ENCODE measurements at places on chromosomes 6 and 20.
A peak's percentile ranks its signal among the peaks of the same experiment; 100 is the strongest.

GRCh38 chr20:5923493-5923892 is 26.8 kb downstream of the TRMT6 start:
- peak; percentile 33 for DNase-seq

GRCh38 chr6:36381502-36382389 is 5.7 kb downstream of the ETV7 start:
- DNase-seq, result peak; percentile 21

DNA sequence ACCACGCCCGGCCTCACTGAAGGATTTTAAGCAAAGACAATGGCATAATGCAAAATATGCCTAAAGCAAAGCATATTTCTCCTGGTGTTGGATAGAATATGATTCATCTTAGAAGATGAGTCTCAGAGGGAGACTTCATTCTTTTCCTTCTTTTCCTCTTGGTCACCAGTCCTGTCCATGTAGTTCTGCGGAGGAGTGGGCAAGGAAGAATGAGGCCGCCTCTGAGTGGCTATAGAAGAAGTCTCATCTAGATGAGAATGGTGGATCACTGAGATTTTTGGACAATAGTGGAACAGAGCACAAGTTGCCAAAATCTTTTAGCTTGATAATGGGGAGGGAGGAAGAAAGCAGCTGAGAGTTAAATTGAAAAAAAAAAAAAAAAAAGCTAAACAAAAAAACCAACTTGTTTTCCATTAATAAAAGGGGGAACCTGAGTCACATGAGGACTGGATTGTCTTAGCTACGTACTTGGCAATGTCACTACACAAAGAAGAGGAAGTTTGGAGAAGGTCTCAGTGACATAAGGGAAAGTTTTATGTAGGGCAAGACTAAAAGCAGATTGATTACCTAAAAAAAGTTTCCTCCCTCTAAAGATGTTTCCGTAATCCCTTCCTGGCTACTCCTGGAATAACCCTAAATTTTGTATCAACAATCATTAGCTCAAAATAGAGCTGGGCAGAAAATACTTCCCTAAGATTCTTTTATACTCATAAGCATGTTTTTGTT is 6.0 kb downstream of the CD83 start:
- peak; percentile 56 for DNase-seq

- peak; percentile 95 for DNase-seq
Measured at GRCh38 chr6:135180542-135181332, at the start of gene MYB. Gene MYB (plus strand): TSS chr6:135181308. CDS start chr6:135181514, 206 bp downstream.

- DNase-seq, result no peak
Measured at GRCh38 chr6:43728586-43728985, 41.0 kb upstream of the MRPS18A start.

DNA sequence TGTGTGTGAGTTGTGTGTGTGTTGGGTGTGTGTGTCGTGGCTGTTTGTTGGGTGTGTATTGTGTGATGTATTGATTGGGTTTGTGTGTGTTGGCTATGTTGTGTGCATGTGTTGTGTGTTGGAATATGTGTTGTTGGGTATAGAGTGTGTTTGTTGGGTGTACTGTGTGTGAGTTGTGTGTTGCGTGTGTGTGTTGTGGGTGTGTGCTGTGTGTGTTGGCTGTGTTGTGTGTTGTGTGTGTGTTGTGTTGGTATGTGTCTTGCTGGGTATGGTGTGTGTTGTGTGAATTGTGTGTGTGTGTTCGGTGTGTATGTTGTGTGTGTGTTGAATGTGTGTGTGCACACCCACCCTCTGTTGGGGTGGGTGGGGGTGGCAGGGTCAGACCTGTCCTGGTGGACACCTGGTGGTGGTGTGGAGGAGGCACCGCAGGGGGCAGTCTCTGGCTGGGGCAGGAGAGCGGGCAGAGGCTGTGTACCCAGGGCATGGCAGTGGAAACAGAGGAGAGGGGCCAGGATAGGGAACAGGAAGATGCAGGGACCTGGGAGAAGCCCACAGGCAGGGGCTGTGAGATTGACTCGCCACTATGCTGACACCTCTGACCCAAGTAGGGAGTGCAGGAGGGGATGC is 25.5 kb upstream of the PXDC1 start:
- no peak for DNase-seq

- DNase-seq, result no peak
Measured at GRCh38 chr6:30966154-30966553, 17.4 kb upstream of the MUC21 start.

DNA sequence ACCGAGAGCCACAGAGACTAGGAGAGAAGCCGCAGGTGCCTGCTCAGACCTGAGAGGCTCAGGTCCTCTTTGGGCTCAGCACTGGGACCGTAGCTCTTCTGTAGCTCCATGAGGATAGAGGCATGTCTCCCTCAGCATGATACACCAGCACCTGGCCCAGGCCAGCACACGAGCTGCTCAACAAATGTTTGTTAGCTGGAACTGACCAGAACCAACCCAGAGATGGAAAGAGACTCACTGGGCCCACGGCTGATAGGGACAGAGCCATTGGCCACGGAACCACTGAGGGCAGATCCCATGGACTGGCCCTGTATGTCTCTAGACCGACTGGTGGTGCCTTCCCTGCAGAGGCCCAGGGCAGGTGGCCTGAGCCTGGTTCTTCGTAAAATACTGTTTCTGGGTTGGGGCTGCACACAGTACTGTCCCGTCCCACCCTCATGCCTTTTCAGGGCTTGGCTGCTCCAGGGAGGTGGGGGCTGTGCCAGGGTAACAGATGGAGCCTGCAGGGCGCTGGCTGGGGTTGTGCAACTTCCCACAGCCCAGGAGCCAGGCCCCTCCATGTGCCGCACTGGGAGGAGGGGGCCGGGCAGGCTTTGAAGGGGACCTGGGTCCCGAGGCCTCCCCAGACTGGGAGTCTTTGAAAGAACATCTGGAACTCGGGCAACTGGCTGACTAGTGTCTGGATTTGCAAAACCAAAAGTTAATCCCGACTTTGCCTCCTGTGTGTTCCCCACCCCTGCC is 5.2 kb downstream of the C20orf204 start:
- peak; percentile 9 for DNase-seq

GRCh38 chr20:49426395-49426794 is 56.1 kb downstream of the KCNB1 start:
- DNase-seq, result no peak

GRCh38 chr6:132060591-132060990 is 109.4 kb upstream of the CCN2 start:
- no peak for DNase-seq

- peak; percentile 42 for DNase-seq
Measured at GRCh38 chr20:38875175-38875993, 50.8 kb upstream of the FAM83D start.

GRCh38 chr6:14743474-14744211 is 502.2 kb upstream of the JARID2 start:
- DNase-seq, result peak; percentile 61

DNA sequence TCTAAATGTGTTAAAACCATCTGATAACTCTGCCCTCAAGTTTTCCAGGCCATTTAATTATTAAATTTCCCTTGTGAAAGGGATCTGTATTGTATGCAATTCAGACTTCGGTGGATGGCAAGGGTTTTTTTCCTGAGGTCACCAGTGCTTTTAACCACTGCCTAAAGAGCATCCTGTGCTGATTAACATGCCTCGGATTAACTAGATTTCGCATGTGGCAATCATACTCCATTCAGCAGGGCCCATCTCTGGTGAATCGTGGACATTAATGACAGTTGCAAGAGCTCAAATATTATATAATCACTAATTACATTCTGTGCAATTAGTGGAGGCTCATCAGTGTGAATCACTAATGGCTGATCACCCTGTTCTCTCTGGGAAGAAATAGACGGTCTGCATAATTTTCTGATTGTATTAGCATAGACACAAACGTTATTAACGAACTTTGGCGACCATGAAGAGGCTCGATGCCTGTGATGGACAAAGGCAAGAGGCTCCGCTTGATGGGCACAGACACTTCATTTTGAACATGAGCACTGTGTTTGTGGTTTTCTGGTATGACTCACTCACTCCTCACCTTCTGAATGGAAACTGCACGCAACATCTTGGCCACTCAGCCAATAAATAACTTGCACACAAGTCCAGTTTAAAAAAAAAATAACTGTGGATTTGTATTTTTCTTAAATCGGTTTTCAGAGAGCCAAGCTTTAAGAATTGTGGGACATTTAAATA is 31.4 kb downstream of the LINC00237 start:
- peak; percentile 47 for DNase-seq

- DNase-seq, result no peak
Measured at GRCh38 chr6:143333749-143334520, 116.6 kb downstream of the ADAT2 start.

All from OCI-M1 (cell line).